NCI-H1417 treated with DMSO at 0.1 percent for 48 hours (cell line): ENCODE measurements at places on chromosomes 4 and X.
A peak's percentile ranks its signal among the peaks of the same experiment; 100 is the strongest.

DNA sequence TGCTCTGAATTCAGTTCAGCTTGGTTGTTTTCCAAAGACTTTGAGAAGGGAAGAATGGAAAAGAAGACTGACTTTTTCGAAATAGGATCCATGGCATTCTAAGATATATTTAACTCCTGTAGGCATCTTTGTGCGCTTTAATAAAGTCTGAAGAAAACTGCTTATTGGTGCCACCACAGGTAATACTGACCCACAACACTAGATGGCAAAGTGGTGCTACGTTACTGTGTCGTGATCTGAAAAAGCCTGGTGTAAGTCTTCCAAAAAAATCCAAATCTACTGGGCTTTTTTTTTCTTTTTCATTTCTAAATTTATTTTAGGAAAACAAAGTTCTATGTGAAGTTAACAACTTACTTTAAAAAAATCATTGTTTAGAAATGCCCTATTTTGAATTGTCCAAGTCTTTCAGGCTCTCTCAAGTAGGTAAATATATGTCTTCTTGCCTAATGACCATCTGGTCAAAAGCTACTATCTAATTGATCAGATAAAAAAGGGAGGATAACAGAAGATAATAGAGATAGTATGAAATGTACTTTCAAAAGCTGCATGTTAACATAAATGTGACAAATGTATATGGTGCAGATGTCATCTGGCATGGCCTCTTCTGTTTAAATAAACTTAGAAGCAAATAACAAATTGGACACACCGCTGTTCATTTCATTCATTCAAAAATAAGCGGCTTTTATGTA lies 47.0 kb upstream of the MID1IP1 start:
- peak; percentile 58 for DNase-seq

GRCh38 chr4:82473621-82474164 lies 43.3 kb downstream of the ENOPH1 start:
- no peak for DNase-seq

- no peak for DNase-seq
These were observed 34.7 kb upstream of the MAB21L2 start for GRCh38 chr4:150547154-150547838.

DNA sequence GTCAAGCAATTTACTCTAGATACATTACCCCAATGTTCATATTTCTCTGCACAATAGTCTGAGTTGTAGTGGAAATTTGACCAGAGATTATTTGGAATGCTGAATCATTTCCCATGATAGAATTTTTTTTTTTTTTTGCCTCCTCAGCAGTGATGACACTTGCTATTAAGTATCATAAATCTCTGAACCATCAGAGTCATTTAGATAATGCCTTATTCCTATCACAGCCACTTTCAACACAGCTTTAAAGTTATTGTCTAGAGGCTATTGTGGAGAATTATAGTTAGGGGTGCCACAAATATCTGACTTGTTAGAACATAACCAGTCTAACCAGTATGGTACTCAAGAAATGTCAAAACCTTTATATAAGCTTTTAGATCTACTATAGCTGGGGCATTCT lies 79.8 kb downstream of the LCORL start:
- no peak for DNase-seq

GRCh38 chrX:103879339-103879738 lies 47.3 kb upstream of the RAB9B start:
- DNase-seq = no peak

DNA sequence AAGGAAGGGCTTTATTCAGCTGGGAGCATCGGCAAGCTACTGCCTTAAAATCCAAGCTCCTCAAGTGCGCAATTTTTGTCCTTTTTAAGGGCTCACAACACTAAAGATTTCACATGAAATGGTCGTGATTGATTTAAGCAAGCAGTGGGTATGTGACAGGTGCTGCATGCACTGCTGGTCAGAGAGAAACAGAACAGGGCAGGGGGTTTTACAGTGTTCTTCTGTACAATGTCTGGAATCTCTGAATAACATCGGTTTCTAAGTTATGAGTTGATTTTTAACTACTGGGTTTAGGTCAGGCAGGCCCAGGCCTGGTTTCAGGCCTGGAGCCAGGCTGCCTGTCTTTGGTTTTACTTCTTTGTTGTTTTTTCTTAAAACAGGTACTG lies 6.0 kb downstream of the UGT2B17 start:
- DNase-seq = no peak

- peak; percentile 12 for DNase-seq
These were observed 58.9 kb upstream of the PGM2 start for GRCh38 chr4:37767546-37767945.

DNA sequence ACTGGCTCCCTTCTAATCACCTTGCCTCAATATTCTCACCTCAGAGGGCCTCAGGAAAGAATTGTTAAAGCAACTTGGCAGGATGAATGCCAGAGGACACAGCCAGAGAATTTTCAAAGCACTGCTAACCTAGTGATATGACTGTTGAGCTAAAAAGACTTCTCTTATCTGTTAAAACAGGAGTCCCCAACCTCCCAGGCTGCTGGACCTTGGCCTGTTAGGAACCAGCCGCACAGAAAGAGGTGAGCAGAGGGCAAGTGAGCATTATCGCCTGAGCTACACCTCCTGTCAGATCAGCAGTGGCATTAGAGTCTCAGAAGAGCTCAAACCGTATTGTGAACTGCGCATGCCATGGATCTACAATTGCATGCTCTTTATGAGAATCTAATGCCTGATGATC lies 1.7 kb upstream of the KCNE5 start:
- no peak for DNase-seq
